ENCODE measurements at places on chromosomes 3 and 15.

- no peaks in the 10 kb centered on the region for H3K36me3 ChIP-seq
- no peak overlapping the region for H3K27ac ChIP-seq
- H3K4me3 ChIP-seq, result no peak overlapping the region
- no peak for DNase-seq
- no peaks in the 10 kb centered on the region for H3K27me3 ChIP-seq
- no peaks in the 10 kb centered on the region for H3K4me1 ChIP-seq
Measured at GRCh38 chr3:188627652-188628051, 473.7 kb downstream of the LPP start.

DNA sequence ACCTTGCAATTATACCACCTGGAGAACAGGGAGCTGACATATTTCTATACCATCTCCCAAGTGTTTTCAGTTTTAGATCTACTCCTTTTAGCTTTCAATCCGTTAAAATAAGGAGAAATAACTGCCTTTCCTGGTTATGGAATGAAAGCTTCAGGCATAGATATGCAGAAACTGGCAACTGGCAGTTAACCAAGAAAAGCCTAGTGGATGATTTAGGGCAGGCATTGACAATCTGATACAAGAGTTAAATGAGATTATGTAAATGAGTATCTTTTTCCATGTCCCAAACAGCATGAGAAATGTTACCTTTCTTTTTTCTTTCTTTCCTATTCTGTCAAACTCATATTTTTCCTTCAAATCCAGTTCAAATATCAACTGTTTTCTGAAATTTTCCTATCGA lies 689.1 kb upstream of the DPPA4 start:
- no peak overlapping the region for H3K27ac ChIP-seq
- no peaks in the 10 kb centered on the region for H3K4me1 ChIP-seq
- no peaks in the 10 kb centered on the region for H3K27me3 ChIP-seq

- H3K27ac ChIP-seq, result no peak overlapping the region
- H3K4me3 ChIP-seq, result no peak overlapping the region
- DNase-seq, result no peak
- no peaks in the 10 kb centered on the region for H3K27me3 ChIP-seq
- H3K4me1 ChIP-seq, result no peaks in the 10 kb centered on the region
- no peaks in the 10 kb centered on the region for H3K36me3 ChIP-seq
Measured at GRCh38 chr3:55572816-55573215, 85.7 kb upstream of the WNT5A start.

DNA sequence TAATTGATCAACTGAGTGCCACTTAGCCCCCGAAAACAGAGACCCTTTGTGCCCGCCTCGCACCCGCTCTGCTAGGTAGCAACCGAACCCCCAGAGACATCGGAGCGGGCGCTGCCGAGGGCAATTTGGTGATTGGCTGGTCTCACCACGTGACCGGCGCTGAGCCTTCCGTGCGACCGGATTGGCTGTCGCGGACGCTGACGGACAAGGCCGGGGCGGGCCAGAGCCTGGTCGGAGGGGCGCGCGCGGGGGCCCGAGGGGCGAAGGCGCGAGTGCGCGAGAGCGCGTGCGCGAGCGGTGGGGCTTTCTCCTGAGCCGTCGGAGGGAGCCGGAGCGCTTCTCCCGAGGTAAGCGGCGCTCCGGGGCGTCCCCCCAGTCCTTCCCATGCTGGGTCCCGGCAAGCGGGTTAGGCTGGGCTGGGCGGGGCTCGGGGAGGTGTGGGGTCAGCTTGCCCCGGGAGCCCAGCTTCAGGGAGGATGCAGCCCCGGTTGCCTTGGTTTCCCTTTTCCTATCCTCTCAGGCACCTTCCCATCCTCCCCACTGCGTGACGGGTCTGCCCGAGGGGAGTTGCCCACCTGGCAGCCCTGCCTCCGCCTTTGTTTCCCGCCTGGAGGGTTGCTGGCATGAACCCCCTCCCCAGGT lies at the start of gene TMEM108:
Gene TMEM108, plus strand, starts transcription at position 303 of the 642 bp plus-strand sequence.
- no peak for DNase-seq
- no peak within 1 kb of the TSS for H3K27ac ChIP-seq
- H3K4me3 ChIP-seq, result no peak within 1 kb of the TSS
- peaks cover 26% of the 10 kb centered on the region for H3K27me3 ChIP-seq
- H3K36me3 ChIP-seq, result no peaks in the 10 kb centered on the region
- H3K4me1 ChIP-seq, result peaks cover 5% of the 10 kb centered on the region

All from CD4-positive, CD25-positive, alpha-beta regulatory T cell (primary cell).